Heart right ventricle (tissue), 16 donors: ENCODE measurements at places on chromosomes 16 and 17. TPM values are rescaled to one million over a fixed set of nuclear protein-coding genes. Genes with fewer than 3 reads are reported as not detected.

CDH11 gene
- polyA plus RNA-seq = 3.2 TPM

CD79B gene
- 11.6 TPM for polyA plus RNA-seq

GRIN2C gene
- 0.61 TPM for polyA plus RNA-seq

DNA sequence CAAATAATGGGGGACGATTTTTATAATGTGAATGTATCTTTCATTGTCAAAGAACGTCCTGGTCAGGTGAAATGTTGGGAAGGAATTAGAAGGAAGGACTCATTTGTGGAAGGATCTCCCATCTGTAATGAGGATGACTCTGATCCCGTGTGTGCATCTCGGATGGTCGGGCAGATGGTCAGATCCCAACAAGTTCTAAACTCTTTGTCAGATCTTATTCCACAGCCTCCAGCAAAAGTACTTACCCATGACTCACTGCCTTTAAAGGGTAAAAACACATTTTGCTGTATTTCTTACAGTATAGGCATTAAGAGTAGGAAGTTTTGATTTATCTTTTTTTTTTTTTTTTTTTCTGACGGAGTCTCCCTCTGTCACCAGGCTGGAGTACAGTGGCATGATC is 539 bp upstream of the KRTAP4-8 start:
- DNase-seq = no peak

- DNase-seq = no peak
Measured at GRCh38 chr16:48632137-48632774, 22.3 kb upstream of the N4BP1 start.

DNA sequence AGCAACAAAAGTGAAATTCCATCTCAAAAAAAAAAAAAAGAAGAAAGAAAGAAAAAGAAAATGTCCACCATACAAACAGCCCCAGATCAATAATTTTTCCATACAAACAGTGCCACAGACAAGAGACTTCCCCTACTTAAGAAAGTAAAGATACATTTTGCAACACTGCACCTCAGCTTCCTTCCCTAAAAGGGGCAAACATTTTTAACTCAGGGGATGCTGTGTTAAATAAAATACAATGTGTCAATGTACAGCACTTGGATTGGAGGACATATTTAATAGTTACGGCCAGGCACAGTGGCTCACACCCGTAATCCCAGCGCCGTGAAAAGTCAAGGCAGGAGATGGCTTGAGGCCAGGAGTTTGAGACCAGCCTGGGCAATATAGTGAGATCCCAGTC is 22.3 kb downstream of the MYH11 start:
- DNase-seq = no peak
